ENCODE measurements at places on chromosomes 3 and 15.

DNA sequence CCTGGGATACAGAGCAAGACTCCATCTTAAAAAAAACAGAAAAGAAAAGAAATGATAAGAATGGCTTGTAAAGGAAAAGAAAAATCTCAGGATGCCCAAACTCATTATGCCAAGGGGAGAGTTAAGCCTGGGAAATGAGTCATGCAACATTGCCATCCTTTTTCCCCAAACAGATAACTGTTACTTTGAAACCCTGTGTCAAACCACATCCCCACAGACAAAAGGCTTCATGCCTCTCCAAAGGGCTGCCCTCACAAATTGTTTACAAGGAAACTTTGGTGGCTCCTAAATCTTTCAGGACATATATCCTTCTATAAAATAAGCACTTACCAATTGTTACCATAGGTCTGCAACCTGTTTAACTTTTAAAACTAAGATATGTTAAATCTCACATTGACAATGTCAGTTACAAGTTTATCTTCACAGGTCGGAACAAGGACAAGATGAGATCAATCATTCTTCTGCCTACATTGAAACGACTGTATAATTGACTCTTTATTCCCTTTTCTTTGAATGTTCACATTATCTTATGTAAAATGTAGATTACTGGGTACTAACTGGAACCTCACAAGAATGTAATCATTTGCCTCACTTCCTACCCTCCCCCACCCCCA, 18.6 kb upstream of the SENP7 start:
- no peak for DNase-seq

GRCh38 chr3:148042663-148043445, 633.7 kb downstream of the ZIC1 start:
- no peak for DNase-seq

DNA sequence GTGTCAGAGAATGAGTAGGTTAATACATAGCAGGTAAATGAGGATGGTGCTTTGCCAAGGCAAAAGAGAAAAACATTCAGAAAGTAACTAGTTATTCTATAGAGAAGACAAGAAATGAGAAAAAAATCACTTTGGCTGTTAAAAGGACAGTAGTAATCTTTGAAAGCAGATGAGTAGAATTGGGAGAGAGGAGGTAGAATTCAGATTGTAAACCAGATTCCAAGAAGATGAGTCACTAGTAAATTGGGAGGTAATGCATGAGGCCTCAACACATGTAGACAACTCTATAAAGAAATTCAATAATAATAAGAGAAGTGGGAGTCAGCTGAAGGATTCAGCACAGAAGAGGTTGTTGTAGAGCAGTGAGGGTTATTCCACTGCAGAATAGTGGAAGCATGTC, 81.4 kb downstream of the MBNL1 start:
- DNase-seq: no peak

DNA sequence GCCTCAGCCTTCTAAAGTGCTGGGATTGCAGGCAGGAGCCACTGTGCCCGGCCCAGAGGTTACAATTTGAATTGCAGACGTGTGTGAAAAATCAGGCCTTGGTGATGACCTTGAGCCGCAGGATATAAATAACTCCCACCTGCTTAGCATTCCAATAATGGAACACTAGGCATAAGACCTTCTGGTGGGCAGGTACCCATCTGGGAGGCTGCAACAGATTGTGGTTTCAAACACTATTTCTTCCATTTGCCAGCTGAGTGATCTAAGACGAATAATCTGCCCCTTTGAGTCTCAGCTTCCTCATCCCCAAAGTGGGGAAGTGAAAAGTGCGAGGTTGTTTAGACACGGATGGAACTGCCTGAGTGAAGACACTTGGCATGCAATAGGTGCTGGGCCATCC, 47.7 kb upstream of the HERC1 start:
- no peak for DNase-seq

DNA sequence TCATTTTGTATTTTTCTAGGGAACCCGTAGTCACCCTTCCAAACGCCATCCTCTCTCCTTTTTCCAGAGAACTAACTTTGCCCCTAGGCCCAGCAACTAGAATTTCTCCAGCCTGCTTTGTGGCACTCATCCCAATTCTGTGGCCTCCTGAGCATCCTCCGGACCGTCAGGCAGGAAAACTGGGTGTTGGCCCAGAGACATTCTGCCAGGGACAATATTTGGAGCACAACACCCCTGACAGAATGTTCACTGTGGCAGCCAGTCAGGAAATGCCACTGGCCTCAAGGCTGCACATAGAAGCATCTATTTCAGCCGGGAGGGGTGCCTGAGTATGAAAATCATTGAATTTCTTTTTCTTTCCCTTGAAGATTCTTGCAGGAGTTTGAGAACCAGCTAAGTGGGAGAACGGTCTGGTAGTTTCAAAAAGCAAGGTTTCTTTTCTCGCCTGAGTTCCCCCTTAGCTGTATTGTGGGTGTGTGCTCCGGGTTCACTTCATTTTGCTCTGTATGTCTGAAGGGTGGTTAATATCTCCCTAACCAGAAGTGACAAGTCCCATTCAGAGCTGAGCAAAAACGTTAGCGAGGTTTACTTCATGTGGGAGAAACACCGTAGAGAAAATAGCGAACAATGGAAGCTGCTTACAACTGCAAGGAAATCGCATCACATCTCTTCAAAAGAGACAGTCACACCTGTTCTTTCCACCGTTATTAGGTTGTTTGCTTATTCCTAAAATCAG, 108.1 kb upstream of the TPM1 start:
- no peak for DNase-seq

- DNase-seq: no peak
Observed at GRCh38 chr3:33331414-33331813, 54.2 kb downstream of the FBXL2 start.

- DNase-seq: no peak
Observed at GRCh38 chr15:59818336-59818735, 129.2 kb upstream of the BNIP2 start.

Measured in NB4 (cell line).